ENCODE measurements at places on chromosomes 6 and 20. TPM values are rescaled to one million over a fixed set of nuclear protein-coding genes. Genes with fewer than 3 reads are reported as not detected.

Gene GABRR1
- 0.26 TPM for total RNA-seq

Gene SAMD10
- total RNA-seq: 0.08 TPM

Gene SYCP2L
- total RNA-seq: 3.5 TPM

Gene FAM83C
- 0.10 TPM for total RNA-seq

Gene GGT7
- 7.5 TPM for total RNA-seq

Gene PAX1
- total RNA-seq: not detected

Gene VSTM2L
- 0.22 TPM for total RNA-seq

Gene HRH3
- 0.15 TPM for total RNA-seq

Gene RAD21L1
- total RNA-seq: not detected

Gene DNMT3B
- 15.6 TPM for total RNA-seq

Gene FUT9
- total RNA-seq: not detected

Gene SYNJ2
- 33.4 TPM for total RNA-seq

Gene VWA7
- 0.28 TPM for total RNA-seq

Gene USP49
- 6.4 TPM for total RNA-seq

Gene LY6G5C
- total RNA-seq: 1.6 TPM

Gene TPX2
- 240 TPM for total RNA-seq

Gene EPPIN
- total RNA-seq: not detected

Gene NSFL1C
- 46.2 TPM for total RNA-seq

Gene TRIM31
- total RNA-seq: not detected

Gene FERMT1
- 5.7 TPM for total RNA-seq

Gene OR2H1
- total RNA-seq: not detected

Gene SYCP2
- not detected for total RNA-seq

Gene HUS1B
- 0.15 TPM for total RNA-seq

Gene RAET1G
- total RNA-seq: not detected

Gene MYB
- total RNA-seq: 5.3 TPM

Gene TFAP2C
- not detected for total RNA-seq

Gene OXT
- not detected for total RNA-seq

Gene OPRM1
- total RNA-seq: not detected

Gene BPI
- 0.06 TPM for total RNA-seq

Gene NEDD9
- total RNA-seq: 0.71 TPM
